ENCODE measurements at places on chromosomes 12 and 14. TPM values are rescaled to one million over a fixed set of nuclear protein-coding genes. Genes with fewer than 3 reads are reported as not detected.

- no peak for DNase-seq
Observed at GRCh38 chr14:103155826-103156394, 32.6 kb downstream of the TNFAIP2 start.

Gene SERPINA5
- not detected for total RNA-seq

Gene CPM
- not detected for total RNA-seq

Gene PAX9
- total RNA-seq: not detected

GRCh38 chr14:71645656-71646055, 286.6 kb upstream of the RGS6 start:
- no peak for DNase-seq

DNA sequence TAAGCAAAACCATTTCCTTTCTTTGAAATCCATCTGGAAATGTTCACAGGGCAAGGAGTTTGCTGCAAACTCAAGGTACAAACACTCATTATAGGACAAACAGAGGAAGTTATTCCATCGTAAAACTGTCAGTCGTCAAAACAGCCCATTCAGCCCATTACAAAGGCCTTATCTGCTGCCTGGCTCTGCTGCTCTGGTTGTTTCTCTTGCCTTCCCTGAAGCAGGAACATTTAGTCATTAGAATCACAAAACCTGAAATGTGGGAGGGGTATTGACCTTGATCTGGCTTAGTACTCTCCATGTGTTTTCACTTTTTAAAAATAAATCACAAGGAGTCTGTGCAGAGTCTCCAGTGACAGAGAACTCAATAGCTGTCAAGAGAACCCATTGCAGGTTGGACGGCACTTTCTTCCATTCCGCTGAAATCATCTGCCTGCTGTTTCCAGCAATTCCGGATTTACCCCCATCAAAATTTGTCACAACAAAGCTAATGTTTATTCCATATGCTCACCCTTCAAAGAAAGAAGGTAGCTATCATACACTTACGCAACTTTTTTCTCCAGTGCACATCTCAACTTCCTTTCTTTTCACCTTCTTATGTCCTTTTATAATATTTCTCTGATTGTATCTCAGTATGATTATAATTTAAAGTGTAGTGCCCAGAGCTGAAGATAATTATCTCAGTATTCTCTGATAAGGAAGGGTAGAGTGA, 24.6 kb upstream of the ITPR2 start:
- DNase-seq: no peak

Gene KIF26A
- 19.8 TPM for total RNA-seq

DNA sequence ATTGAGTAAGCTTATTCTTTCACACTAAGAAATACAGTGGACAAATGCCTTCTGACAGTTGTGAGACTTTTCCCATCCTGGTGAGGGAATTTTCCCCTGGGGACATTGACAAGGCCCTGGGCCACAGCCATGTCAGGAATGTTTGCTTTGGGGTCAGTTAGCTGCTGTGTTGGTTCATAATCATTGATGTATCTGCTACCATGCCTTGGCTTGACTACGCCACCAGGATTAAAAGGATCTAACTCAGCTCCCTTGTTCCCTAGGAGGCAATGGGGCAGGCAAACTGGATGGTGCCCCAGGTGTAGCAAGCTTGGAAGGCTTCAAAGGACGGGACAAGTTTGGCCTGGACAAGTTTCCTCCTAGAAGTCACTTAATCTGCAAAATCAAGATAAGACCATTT, 3.1 kb upstream of the CCDC88C start:
- no peak for DNase-seq

Gene FZD10
- total RNA-seq: not detected

DNA sequence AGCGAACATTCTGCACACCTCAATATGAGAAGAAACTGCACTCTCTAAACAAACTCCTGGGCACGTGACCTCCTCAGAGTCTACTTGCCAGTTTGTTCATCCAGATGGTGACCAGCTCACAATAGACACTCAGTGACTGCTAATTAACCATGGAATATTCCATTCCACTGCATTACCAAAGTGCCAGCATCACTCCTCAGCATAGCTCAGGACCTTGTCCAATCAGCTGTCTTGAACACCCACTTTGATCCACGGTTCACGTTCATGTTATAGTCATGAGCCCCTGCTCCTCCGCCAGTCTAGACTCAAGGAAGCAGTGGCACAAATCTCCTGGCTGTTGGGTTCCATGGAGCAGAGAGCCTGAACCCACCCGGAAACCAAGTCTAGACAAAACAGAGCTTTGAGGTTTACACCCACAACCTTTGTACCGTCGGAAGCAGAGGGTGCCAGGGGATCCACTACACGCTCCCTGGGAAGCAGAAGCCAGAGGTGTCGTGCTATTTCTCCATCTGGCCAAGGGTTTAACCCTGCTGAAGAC, 285.3 kb downstream of the ZFP36L1 start:
- no peak for DNase-seq

Gene PLCZ1
- total RNA-seq: not detected

DNA sequence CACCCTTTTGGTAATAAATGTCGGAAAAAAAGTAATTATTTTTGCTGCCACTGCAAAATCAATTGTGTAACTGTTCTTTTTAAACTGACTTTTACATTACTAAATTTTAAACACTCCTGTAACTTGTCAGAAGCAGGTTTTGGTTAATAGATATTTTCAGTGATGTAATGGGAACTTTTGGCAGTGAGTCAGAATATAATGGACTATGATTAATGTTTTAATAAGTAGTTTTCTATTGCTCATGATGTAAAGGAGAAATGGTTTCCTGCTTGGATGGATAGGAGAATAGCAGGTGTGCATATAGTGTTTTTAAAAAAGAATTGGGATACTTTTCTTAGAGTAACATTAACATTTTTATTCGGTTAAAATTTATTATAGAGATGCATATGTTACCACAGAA, 58.8 kb downstream of the TRMT5 start:
- DNase-seq: no peak
